Stimulated activated CD4-positive, alpha-beta T cell treated with anti-CD3 and anti-CD28 coated beads, Interleukin-2, amount 100 ng/mL, for 24 hours (primary cell): ENCODE measurements at places on chromosomes 2 and 18.

DNA sequence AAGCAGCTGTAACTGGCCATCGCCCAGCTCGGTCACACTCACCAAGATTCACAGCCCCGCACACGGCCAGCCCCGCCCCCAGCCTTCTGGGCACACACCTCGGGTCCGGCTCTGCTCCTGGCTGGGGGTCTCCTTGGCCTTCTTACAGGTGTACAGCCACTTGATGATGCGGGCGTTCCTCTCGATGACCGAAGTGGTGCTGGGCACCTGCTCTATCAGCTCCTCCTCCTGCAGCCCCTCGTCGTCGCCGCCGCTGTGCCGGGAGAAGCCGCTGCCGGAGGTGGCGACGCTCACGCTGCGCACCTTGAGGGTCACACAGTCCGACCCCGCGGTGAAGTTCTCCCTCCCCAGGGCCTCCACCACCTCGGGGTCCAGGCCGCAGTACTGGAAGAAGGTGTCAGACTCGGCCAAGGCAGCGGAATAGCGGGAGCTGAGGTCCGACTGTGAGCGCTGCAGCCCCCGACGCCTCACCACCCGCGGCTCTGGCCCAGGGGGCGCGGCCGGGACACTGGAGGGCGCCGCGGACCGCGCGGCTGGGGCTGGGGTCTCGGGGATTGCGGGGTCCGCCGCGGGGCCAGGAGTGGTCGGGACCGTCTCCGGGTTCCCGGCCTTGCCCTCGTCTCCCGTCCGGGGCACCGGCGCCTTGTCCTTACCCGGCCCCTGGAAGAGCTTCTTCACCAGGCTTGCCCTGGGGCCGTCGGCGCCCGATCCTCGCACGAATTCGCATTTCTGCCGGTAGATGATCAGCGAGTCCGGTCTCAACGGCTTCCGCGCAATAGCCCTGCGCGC is 769 bp downstream of the FAM110C start:
- DNase-seq = no peak

DNA sequence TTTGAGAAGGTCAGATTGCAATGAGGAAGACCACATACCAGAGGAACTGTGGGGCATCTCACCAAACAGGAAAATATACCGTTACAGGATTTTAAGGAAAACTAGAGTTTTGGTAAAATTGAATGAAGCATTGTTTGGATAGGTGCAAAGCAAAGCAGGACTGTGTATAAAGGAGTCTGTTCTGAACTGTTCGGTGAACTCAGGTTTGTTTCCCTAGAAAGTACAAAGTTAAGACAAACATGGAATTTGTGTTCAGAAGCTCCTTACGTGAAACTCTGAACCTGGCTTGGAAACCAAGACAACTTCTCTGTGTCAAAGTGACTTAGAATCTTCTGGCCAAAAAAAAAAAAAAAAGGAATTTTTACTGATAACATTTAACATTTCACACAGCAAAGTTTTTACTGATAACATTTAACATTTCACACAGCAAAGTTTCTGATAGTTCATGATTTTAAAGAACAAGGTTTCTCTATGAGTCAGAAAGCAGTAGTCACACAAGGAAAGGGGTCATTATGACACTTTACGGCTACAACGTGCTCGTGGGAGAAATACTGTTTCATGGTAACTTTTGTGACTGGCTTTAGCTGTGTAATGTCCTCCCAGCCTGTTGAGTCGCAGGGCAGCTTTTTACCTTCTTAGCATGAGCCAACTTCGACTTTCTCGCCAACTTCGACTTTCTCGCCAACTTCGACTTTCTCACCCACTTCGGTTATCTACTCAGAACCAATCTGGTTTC is 21.2 kb upstream of the TET3 start:
- peak; percentile 35 for DNase-seq

- no peak for DNase-seq
Measured at GRCh38 chr18:51006061-51006818, 23.8 kb upstream of the SMAD4 start.

- no peak for DNase-seq
Measured at GRCh38 chr2:159518321-159519005, 97.9 kb downstream of the BAZ2B start.

DNA sequence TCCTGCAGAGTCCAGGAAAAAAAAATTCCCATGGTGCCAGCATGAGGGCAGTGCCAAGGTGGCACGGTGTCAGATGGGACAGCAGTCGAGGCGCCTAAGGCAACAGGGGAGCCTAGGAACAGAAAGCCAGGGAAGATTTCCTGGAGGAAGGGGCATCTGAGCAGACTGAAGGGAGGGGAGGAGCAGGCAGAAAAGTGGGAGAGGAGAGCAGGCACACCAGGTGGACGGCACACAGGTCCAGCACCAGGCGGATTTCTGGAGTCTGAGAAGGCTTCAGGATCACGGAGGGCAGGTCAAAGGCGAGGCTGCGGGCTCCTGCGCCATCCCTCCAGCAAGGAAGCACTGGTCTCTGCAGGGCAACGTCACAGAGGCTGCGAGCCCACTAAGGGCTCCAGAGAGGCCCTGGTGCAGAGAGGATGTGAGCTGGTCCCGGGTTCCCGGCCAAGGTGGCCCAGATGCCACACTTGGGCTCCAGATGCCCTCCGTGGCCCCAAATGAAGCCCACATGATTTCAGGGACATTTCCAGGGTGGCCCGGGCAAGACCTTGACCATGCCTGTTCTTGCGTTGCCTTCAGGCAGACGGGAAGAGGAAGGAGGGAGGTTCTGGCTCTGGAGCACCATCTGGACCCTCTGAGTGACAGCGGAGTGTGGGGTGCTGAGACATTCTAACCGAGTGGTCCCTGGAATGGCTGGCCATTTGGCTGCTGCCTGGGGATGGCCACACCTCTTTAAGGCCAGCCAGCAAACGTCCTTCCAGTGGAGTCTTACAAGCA is 4.1 kb downstream of the HS6ST1 start:
- DNase-seq = no peak

GRCh38 chr2:208148803-208149202 is 2.8 kb upstream of the CRYGB start:
- DNase-seq = no peak

DNA sequence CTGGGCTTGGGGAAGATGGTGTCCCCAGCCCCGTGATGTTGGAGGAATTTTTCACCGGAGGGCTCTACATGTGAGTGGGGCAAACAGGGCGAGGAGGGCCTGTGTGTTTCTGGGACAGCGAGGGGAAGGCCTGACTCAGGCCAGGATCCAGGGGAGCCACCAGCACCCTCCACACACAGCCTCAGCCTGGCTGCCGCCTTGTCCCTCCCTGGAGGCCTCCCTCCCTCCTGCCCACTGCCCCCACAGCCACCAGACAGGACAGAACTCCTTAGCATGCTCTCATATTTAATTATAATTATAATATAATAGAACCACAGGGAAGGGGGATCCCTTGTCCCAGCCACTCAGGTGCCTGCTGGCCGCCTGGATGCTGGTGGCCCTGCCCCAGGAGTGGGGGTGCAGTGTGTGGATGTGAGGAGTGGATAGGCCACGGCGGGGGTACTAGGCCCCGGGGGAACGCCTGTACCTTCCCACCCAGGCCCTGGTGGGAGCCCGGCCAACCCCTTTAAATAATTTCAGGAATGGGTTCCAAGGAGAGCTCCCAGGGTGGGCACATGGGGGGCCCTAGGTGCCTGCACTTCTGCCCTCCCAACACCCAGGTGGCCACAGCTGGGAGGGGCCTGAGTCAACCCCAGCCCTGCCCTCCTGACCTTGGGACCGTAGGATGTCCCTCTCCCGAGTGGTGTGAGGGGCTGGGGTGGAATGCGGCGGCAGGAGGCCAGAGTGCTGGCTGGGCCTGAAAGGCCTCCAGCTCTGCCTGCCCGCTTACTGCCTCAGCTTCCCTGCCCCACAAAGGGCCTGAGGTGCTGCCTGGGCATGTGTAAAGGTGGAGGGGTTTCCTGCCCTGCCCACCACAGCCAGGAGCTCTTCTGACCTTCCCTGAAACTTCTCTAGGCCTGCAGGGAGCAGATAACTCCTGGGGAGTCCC is 8.8 kb downstream of the PDCD1 start:
- peak; percentile 16 for DNase-seq

DNA sequence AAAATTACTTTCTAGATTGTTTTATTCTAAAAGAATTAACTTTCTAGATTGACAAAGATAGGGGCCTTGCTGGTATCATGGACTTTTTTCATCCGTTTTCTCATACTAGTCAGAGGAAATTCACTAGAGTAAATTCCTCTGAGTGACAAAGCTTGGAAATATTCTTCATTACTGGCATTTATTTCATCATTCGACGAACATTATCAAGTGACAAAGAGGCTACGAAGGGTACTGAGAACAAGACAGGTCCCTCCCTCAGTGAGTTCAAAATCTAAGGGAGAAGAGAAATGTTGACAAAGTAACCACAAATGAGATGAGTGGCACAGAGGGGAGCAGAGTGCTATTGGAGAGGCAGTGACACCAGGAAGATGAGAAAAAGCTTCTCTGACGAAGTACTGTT is 4.3 kb downstream of the EPG5 start:
- no peak for DNase-seq

DNA sequence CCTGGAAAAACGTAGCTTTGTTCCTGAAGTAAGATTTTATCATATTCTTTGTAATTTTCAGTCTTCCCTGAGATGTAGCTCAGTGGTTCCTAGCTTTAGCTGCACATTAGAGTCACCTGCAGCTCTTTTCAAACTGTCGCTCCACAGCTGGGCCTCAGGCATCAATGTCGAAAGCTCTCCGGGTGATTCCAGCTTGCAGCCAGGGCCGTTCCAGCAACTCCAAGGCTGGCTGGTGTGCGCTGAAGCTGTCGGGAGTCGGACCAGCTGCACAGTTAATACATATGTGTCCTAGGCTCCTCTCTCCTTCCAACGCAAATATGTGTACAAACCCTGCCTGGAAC is 609 bp upstream of the ZNF2 start:
- DNase-seq = no peak

GRCh38 chr2:111108745-111109271 is 11.9 kb upstream of the BCL2L11 start:
- DNase-seq = no peak

GRCh38 chr18:394987-395362 is 105.5 kb downstream of the COLEC12 start:
- no peak for DNase-seq

GRCh38 chr2:3814706-3815245 is 111.4 kb downstream of the DCDC2C start:
- no peak for DNase-seq

DNA sequence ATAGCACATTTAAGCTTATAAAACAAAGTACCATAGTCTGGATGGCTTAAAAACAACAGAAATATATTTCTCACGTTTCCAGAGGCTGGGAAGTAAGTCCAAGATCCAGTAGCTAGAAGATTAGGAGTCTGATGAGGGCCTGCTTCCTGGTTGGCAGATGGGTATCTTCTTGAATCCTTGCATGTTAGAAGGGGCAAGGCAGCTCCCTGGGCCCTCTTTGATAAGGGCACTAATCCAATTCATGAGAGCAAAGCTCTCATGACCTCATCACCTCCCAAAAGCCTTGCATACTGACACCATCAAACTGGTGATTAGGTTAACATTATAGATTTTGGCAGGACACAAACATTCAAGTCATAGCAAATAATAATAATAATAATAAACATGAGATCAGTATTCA is 146.4 kb downstream of the CCDC102B start:
- no peak for DNase-seq

DNA sequence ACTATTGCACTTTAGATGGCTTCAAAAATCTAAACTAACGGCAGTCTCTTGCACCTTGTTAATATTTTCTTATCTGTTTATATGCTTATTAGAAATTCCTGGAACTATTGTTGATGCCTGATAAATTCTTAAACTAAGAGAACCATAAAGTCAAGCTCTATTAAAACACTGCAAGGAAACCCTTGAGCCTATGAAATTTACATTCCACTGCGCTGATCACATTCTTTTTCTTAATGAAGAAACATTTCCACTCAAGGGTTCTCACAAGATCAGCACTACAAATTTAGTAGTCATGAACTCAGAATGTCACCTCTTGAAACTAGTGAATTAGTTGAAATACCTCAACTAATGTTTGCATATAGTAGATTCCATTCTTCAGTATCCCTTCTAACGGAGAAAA is 331.8 kb upstream of the SLC8A1 start:
- DNase-seq = no peak

DNA sequence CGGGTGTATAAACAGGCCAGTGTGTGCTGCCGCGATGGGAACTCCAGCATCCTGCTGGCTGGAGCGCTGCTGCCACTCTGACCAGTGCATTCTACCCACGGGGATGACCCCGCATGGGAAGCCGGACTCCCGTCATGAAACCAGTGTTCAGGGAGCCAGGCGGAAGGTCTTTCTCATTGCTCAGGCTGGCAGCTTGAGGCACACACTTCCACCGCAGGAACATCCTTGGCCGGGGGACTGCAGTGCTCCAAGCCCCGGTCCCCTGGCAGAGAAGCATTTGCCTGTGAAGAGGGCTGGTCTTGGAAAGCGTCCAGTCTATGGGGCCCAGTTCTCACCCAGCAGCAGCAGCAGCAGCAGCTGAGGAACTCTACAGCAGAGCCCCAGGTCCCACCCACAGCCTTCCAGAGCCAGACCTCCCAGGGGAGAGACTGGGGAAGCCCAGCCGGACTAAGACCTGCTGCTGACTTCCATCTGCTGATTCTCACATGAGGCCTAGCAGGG is 235.9 kb downstream of the KLHL29 start:
- DNase-seq = no peak

GRCh38 chr2:111244864-111245263 is 124.2 kb downstream of the BCL2L11 start:
- DNase-seq = no peak

DNA sequence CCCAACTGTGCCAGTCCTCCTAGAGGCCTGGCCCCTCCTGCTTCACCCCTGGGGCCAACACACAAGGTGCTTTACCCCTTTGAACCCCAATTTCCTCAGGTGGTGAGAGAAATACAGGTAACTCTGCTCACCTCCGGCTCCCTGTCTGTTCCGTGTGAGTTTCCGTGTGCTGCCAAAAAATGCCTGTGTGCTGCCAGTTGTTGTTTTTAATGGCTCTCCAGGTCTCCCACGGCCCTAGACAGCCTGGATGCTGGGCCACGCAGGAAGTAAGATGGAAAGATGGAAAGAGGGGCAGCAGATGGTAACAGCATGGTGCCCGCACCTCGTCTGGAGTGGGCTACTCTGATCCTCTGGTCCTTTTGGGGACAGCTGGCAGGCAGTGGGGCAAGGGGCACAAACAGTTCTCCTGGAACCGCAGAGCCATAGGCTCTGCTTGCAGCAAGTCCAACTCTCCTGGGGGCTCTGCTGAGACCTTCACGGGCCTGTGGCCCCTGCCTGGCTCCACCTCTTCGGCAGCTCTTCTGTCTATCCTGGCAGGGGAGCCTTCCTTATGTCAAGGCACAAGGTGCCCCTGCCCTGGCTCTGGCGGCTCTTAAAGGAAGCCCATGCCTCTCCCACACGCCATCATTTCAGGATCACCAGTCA is 4.3 kb upstream of the ARHGEF4 start:
- DNase-seq = no peak

GRCh38 chr2:232854082-232854481 is 16.0 kb upstream of the SNORC start:
- DNase-seq = no peak

- no peak for DNase-seq
Measured at GRCh38 chr2:72362733-72363132, 215.1 kb upstream of the CYP26B1 start.

GRCh38 chr2:37862620-37863019 is 62.5 kb upstream of the RMDN2 start:
- DNase-seq = no peak

- DNase-seq = no peak
Measured at GRCh38 chr18:37483984-37484819, 81.4 kb downstream of the CELF4 start.
